ENCODE measurements at places on chromosomes 11 and 22.
A peak's percentile ranks its signal among the peaks of the same experiment; 100 is the strongest.

GRCh38 chr11:47325271-47326041 is 27.0 kb downstream of the MYBPC3 start:
- no peaks in the 10 kb centered on the region for H3K4me1 ChIP-seq
- no peak overlapping the region for H3K4me3 ChIP-seq
- DNase-seq, result no peak
- no peak overlapping the region for H3K27ac ChIP-seq
- peaks cover 21% of the 10 kb centered on the region for H3K36me3 ChIP-seq
- no peaks in the 10 kb centered on the region for H3K27me3 ChIP-seq

- no peak overlapping the region for H3K27ac ChIP-seq
- DNase-seq, result no peak
- H3K4me3 ChIP-seq, result no peak overlapping the region
- H3K36me3 ChIP-seq, result no peaks in the 10 kb centered on the region
Measured at GRCh38 chr22:25365491-25366261, 146.2 kb downstream of the CRYBB2 start.

- H3K4me1 ChIP-seq, result peaks cover 26% of the 10 kb centered on the region
- peaks cover 5% of the 10 kb centered on the region for H3K36me3 ChIP-seq
- H3K27me3 ChIP-seq, result no peaks in the 10 kb centered on the region
- H3K4me3 ChIP-seq, result peak overlapping the region; percentile 97
- H3K27ac ChIP-seq, result peak overlapping the region; percentile 99
Measured at GRCh38 chr11:118572981-118573550, 857 bp downstream of the ARCN1 start.

- no peaks in the 10 kb centered on the region for H3K36me3 ChIP-seq
- H3K27me3 ChIP-seq, result peaks cover 36% of the 10 kb centered on the region
- H3K4me3 ChIP-seq, result no peak overlapping the region
- H3K27ac ChIP-seq, result no peak overlapping the region
- DNase-seq, result no peak
- H3K4me1 ChIP-seq, result no peaks in the 10 kb centered on the region
Measured at GRCh38 chr11:111909378-111909777, 2.2 kb downstream of the CRYAB start.

GRCh38 chr11:122505304-122506006 is 150.1 kb upstream of the UBASH3B start:
- no peaks in the 10 kb centered on the region for H3K36me3 ChIP-seq
- H3K4me3 ChIP-seq, result no peak overlapping the region
- H3K4me1 ChIP-seq, result no peaks in the 10 kb centered on the region

GRCh38 chr11:130314750-130315285 is at the start of gene ZBTB44:
ZBTB44 (minus strand) TSS chr11:130314917; CDS start chr11:130261873, 53,044 bp downstream.
- DNase-seq, result peak; percentile 90
- H3K4me1 ChIP-seq, result peaks cover 16% of the 10 kb centered on the region
- no peaks in the 10 kb centered on the region for H3K27me3 ChIP-seq
- H3K4me3 ChIP-seq, result peak within 1 kb of the TSS; percentile 89

DNA sequence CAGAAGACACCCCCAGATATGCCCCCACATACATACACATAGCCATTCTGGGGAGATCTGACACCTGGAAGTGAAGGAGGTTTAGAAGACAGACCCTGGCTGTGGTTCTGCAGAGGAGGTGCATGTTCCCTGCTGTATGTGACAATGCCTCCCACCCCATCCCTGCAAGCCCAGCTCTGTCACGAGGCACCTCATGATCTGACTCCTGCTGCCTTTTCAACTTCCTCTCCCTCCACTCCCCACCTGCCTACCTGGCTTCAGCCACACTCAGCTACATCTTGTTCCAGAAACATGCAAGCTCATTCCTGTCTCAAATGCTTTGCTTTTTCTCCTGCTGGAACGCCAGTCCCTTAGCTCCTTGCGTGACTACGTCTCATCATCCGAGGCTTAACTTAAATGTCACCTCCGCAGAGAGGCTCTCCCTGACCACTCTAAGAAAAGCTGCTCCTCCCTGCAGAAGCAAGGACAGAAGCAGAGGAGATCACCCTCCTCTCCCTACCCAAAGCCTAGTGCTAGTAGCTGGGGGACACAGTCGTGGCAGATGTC is 114.5 kb downstream of the FEZ1 start:
- no peaks in the 10 kb centered on the region for H3K4me1 ChIP-seq
- no peak overlapping the region for H3K4me3 ChIP-seq
- H3K27ac ChIP-seq, result no peak overlapping the region

- H3K27ac ChIP-seq, result no peak overlapping the region
- no peak overlapping the region for H3K4me3 ChIP-seq
- peaks cover 4% of the 10 kb centered on the region for H3K27me3 ChIP-seq
- H3K4me1 ChIP-seq, result no peaks in the 10 kb centered on the region
- no peaks in the 10 kb centered on the region for H3K36me3 ChIP-seq
- DNase-seq, result no peak
Measured at GRCh38 chr11:46277313-46277621, 195 bp upstream of the CREB3L1 start.

- no peak for DNase-seq
- no peak overlapping the region for H3K4me3 ChIP-seq
- peaks cover 9% of the 10 kb centered on the region for H3K4me1 ChIP-seq
- no peaks in the 10 kb centered on the region for H3K27me3 ChIP-seq
- H3K36me3 ChIP-seq, result no peaks in the 10 kb centered on the region
Measured at GRCh38 chr11:86588566-86589090, 83.8 kb downstream of the ME3 start.

GRCh38 chr11:133503776-133504175 is 28.5 kb downstream of the OPCML start:
- DNase-seq, result no peak
- H3K27ac ChIP-seq, result no peak overlapping the region
- no peaks in the 10 kb centered on the region for H3K27me3 ChIP-seq
- H3K36me3 ChIP-seq, result no peaks in the 10 kb centered on the region
- no peaks in the 10 kb centered on the region for H3K4me1 ChIP-seq

- no peak overlapping the region for H3K4me3 ChIP-seq
- H3K27me3 ChIP-seq, result no peaks in the 10 kb centered on the region
- DNase-seq, result no peak
- no peaks in the 10 kb centered on the region for H3K4me1 ChIP-seq
Measured at GRCh38 chr11:67381244-67381972, 8.0 kb upstream of the CLCF1 start.

DNA sequence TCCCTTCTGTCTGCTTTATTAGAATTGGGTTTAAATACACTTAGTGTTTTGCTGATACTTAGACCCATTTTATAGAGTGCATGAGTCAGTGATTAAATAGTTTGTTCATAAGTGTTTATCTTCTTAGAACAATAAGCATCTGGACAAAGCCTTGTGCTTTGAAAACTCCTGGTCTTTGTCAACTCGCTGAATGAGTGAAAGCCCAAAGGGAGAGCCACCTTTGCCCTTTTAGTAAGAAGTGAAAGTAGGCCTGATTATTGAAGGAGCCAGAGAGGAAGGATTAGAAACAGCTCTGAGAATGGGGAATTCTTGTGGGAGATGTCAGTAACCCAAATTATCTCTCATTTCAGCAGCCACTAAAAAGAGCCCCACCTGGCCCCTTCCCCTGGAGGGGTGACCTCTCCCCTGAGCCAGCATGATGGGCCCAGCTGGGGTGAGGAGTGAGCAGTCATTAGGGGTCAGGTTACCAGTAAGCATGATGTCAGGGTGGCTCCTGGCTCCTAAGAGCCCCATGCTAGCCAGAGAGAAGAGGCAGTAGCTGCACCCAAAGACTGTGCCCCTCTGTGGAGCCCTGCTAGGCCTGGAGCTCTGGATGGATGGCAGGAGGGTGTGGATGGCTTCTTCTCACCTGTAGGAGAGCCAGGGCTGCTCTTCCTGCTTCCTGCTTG is 125.1 kb upstream of the E2F8 start:
- H3K27ac ChIP-seq, result no peak overlapping the region
- no peaks in the 10 kb centered on the region for H3K4me1 ChIP-seq
- no peak overlapping the region for H3K4me3 ChIP-seq
- no peaks in the 10 kb centered on the region for H3K36me3 ChIP-seq
- H3K27me3 ChIP-seq, result peaks cover 4% of the 10 kb centered on the region

DNA sequence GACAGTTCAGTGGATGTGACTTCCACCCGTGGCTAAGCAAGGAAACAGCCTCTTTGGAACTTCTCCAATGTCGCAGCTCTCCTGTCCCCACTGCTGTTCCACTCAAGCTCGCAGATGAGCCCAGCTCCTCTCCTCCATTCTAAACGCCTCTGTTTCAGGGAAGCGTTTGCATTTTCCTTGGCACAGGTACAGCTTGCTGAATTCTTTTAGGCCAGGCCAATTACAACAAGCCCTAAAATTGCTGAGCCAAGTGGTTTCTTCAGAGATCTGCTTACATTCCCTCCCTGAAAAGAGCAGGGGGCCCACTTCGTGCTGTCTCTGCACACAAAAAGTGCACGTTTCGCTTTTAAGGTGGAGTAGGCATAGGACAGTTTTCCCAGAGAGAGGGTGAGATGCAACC is 91.5 kb upstream of the BLID start:
- H3K27me3 ChIP-seq, result no peaks in the 10 kb centered on the region
- H3K36me3 ChIP-seq, result no peaks in the 10 kb centered on the region
- H3K4me3 ChIP-seq, result no peak overlapping the region
- DNase-seq, result no peak
- H3K4me1 ChIP-seq, result no peaks in the 10 kb centered on the region
- no peak overlapping the region for H3K27ac ChIP-seq

GRCh38 chr11:111334532-111335502 is 36.5 kb downstream of the POU2AF3 start:
- DNase-seq, result no peak
- H3K4me3 ChIP-seq, result no peak overlapping the region
- H3K27me3 ChIP-seq, result peaks cover 11% of the 10 kb centered on the region

DNA sequence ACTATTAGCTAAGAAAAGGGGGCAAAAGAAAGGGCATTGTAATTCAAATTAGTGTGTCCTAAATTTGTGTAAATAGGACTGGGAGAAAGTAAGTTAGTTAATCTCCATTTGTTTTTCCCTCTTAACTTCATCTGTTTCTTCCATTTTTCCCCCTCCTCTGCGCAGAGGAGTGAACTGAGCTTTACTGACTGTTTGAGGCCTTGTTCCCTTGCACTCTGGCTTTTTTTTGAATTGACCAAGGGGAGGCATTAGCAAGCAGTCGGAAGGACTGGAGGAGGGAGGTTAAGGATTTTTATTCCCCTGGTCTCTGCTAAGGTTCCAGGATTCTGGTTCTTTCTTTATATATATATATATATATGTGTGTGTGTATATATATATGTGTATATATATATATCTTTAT is 15.2 kb upstream of the FANCF start:
- no peak overlapping the region for H3K27ac ChIP-seq

DNA sequence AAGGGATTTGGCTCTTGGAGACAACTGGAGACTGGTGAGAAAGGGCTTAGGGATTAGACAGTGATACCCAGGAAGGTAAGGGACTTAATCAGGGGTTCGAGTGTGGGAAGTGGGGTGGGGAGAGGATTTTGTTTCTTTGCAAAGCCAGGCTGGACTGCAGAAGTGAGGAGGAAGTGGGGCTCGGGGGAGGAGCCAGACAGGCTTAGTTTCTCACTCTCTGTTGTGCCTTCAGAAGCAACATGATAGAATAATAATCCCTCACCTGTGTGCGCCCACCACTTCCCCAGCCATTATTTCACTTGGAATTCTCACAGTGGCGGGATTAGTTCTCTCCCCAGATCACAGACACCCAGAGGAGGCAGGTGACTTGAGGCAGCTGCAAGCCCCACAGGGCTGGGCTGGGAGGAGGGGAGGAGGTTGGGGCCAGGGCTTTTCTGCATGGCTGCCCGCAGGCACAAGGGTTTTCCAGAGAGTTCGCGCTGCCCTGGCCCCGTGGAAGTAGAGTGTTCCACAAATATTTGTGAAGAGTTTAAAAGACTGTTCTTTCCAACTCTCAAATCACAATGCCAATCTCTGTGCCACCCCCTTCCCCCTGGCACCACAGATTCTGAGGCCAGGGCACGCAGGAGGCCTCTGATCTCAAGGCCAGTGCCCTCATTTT is 4.0 kb upstream of the SEC14L2 start:
- H3K27ac ChIP-seq, result no peak overlapping the region
- H3K36me3 ChIP-seq, result no peaks in the 10 kb centered on the region
- peaks cover 43% of the 10 kb centered on the region for H3K4me1 ChIP-seq

DNA sequence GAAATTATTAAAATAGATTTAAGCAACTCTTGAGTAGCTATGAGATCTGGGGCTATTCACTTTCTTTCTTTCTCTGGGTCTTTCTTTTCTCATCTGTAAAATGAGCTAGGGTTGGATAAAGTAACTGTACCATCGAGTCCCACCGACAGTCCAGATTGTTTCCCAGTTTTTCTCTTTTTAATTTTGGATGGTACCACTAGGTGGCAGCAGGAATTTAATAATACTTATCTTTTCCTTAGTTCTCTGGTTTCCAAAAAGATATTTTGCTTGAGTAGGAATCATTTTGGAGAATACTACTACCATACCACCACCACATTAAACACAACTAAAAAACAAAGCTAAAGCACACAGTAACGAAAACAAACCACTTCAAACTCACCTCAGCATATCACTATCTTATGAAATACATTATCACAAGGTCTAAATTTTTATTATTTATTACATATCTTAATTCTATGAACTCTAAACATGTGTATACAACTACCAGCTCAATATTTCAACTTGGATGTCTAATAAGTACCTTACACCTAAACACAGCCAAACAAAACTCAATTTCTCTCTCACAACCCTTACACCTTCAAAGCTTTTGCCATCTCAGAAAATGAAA is 584.0 kb downstream of the KCNA4 start:
- no peaks in the 10 kb centered on the region for H3K27me3 ChIP-seq
- H3K36me3 ChIP-seq, result no peaks in the 10 kb centered on the region
- DNase-seq, result no peak
- H3K4me1 ChIP-seq, result no peaks in the 10 kb centered on the region
- H3K27ac ChIP-seq, result no peak overlapping the region
- H3K4me3 ChIP-seq, result no peak overlapping the region

- H3K36me3 ChIP-seq, result no peaks in the 10 kb centered on the region
- no peak for DNase-seq
- no peak overlapping the region for H3K4me3 ChIP-seq
- no peaks in the 10 kb centered on the region for H3K27me3 ChIP-seq
- H3K4me1 ChIP-seq, result no peaks in the 10 kb centered on the region
Measured at GRCh38 chr11:30479899-30480298, 106.3 kb downstream of the MPPED2 start.

GRCh38 chr22:19522881-19523239 is 1.4 kb downstream of the CLDN5 start:
- no peaks in the 10 kb centered on the region for H3K36me3 ChIP-seq
- peaks cover 62% of the 10 kb centered on the region for H3K27me3 ChIP-seq
- no peaks in the 10 kb centered on the region for H3K4me1 ChIP-seq
- no peak for DNase-seq
- H3K27ac ChIP-seq, result no peak overlapping the region

GRCh38 chr22:23237201-23237798 is 57.0 kb downstream of the BCR start:
- H3K36me3 ChIP-seq, result no peaks in the 10 kb centered on the region
- H3K27me3 ChIP-seq, result no peaks in the 10 kb centered on the region
- peaks cover 9% of the 10 kb centered on the region for H3K4me1 ChIP-seq
- peak overlapping the region; percentile 43 for H3K27ac ChIP-seq
- DNase-seq, result no peak

DNA sequence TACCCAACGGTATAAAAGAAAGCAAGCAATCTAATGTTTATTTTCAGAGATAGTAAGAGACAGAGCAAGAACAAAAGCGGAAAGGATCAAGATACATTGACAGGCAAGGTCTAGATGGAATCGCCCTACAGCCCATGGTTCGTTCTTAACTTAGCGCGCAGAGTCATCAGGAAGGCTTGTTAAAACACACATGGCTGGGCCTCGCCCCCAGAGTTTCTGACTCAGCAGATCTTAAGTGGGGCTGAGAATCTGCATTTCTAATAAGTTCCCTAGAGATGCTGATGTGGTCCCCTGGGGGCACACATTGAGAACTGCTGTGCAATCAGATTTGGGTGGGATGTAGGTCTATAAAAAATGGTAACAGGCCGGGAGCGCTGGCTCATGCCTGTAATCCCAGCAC is 35.8 kb upstream of the CHRM4 start:
- H3K36me3 ChIP-seq, result peaks cover 41% of the 10 kb centered on the region
- H3K27ac ChIP-seq, result no peak overlapping the region
- no peaks in the 10 kb centered on the region for H3K27me3 ChIP-seq
- H3K4me3 ChIP-seq, result no peak overlapping the region
- no peak for DNase-seq
